T-helper 2 cell treated with Interferon-gamma antibody and Interleukin-4, amounts not matched to agents 5 μg/mL and 100 μg/mL, for 36 hours (primary cell): ENCODE measurements at places on chromosomes 2 and 18.

GRCh38 chr2:204468746-204469429, 76.4 kb upstream of the PARD3B start:
- DNase-seq: no peak

DNA sequence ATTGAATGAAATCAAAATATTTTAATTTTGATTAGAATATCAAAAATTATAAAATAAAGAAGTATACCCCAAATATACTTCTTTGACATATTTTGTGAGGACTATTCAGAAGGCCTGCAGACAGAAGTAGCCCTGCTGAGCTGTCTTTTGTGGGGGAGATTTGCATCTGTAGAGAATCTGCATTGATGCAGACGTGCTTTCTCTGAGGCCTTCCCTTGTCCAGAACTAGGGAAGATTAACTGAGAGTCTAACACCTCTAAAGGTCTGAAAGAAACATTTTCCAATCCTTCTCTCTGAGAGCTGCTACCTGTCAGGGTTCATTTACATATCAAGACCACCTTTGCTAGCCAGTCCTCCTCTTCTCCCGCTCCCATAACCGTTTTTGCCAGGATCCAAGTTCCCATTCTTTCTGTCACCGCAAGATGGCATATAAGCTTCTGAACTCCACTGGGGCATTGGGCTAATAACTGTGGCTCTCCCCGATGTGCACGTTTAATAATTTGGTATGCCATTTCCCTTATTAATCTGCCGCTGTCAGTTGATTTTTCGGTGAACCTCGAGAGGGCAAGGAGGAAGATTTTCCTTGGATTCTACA, 510.4 kb upstream of the CNTNAP5 start:
- no peak for DNase-seq

DNA sequence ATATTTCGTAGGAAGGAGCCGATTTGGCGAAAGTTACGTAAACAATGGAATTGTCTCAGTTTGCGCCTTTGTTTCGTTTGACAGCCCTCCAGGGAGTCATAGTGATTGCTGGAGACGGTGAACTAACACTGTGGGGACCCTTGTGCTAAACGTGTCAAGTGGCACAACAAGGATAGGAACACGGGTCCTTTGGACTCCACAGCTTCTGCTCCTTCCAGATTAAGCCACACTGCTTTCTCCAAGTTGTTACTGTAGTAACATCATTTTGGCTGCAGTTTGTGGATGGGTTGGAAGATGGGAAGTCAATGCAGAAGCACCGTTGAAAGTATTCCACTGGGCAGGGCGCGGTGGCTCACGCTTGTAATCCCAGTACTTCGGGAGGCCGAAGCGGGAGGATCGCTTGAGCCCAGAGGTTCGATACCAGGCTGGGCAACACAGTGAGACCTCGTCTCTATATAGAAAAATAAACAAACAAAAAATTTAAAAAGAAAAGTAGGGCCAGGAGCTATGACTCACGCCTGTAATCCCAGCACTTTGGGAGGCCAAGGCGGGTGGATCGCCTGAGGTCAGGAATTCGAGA, 636 bp upstream of the IMMT start:
- DNase-seq: no peak

DNA sequence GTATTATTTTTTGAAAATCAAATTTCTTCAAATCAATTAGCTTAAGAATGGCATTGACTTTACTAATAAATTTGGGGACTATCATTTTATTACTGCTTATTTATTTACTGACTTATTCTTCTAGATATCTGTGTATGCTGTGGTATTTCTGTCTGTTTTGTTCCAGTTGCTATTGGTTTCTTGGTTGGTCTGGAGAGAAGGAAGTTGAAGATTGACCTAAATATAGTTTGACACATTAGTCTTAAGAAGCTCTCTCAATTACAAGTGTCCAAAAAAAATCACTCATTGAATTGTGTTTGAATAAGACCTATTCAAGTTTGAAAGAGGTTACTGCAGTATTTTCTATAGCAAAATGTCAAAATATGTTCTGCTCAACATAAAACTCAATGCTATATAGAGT, 153.3 kb upstream of the KYNU start:
- DNase-seq: no peak

- DNase-seq: no peak
These were observed 1491.2 kb downstream of the LRP1B start for GRCh38 chr2:140639628-140640027.

DNA sequence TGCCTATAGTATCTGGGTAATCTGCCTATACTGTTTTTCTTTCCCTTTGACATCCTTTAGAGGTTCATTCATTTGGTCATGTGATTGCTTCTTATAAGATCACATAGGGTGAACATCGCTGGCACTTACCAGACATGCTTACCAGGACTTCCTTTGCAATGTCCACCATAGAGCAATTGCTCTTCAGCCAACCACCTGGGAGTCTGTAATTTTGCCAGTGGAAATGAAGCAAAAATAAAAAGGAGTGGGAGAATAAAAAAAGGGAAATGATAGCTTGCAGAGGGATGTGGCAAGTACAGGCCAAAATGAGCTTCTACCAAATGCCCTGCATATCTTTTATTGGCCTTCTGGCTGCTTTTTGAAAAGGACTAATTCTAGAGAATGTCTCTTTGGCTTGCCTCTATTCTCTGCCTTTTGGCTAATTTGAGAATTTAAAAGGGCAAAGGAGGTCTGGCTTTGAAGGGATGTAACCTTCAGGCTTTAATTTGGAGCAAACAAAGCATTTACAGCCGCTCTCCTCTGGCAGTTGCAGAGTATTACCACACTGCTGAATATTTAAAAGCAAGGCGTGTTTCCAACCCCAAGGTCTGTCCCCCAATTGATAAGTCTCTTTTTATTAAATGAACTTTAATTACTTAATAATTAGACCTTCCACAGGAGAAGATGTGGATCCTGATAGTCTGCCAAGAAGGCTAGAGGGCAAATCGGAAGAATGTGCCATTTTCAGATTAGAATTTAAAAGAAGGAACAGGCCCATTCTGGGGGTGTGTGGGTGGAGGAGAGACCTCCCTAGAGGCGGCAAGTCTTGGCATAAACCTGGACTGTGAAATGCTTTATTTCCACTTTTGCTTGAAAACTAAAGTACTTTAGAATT, 557.9 kb downstream of the DCC start:
- no peak for DNase-seq

DNA sequence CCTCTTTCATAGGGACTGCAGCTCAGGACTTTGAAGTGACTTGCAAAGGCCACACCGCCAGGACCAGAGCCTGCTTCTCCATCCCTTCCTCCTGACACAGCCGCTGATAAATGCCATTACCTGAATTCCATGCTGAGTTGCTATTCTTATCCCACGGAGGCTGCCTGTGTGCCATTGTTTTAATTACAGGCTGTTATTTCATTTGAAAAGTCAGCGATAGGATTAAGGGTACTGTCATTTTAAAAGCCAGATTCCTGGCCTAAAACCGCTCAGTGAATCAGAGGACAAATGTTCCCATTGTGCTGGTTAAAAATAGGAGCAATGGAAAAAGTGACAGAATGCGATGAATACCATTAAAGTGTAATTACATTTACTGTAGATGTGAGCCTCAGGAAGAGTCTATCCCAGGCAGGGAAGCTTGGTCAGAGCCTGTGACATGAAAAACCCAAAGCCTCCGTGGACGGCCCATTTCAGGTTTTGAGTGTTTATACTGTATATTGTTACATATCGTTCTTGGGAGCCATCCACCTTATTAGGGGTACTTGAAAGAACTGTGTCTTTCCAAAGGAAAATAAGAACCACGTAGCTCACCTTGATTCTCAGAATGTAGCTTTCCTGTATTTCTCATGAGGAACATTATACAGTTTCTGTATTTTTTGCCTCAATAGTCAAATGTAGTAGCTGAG, 41.3 kb downstream of the PDCL3 start:
- DNase-seq: no peak

DNA sequence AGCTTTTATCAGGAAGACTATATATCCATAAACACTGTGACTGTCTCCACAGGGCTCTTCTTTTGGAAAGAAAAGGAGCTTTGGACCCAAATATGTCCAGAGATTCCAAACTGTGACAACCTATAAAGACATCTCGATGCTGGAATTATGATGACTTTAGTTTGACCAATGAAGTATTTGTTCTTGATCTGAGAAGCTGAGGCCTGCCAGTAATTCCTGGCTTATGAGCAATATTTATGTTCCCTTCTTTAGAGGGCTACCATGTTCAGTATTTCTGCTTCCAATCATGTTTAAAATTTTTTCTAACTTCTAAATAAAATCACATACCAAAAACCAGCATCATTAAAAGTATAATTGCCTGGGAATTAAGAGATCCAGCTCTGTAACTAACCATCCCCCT, 41.1 kb downstream of the FEZ2 start:
- no peak for DNase-seq

- no peak for DNase-seq
These were observed 99.1 kb upstream of the ZNF397 start for GRCh38 chr18:35141567-35142274.

DNA sequence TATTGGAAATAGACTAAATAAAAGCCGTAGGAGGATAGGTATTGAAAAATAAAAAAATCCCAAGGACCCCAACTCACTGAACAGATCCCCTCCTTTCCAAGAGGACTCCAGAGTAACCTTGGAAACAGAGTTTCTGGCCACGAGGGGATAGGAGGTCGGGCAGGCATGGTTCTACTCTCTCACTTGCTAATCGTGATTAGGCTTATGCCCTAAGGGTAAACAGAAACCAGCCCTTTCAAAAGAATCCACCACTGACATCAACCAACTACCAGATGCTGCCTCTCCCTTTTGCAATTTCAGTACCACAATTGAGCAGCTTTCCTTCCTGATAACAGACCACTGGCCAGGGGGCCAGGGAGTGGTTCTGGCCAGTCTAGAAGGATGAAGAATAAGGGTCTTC, 477.8 kb downstream of the EIPR1 start:
- DNase-seq: no peak

DNA sequence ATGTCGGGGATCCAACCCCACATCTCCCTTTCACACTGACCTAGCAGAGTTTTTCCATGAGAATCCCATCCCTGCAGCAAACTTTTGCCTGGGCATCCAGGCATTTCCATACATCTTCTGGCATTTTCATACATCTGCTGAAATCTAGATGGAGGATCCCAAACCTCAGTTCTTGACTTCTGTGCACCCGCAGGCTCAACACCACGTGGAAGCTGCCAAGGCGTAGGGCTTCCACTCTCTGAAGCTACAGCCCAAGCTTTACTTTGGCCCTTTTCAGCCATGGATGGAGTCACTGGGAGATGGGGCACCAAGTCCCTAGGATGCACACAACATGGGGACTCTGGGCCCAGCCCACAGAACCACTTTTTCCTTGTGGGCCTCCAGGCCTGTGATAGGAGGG, 32.2 kb upstream of the TEX51 start:
- no peak for DNase-seq

- no peak for DNase-seq
These were observed 93.5 kb downstream of the FAM124B start for GRCh38 chr2:224308272-224308911.

GRCh38 chr18:63903851-63904570, 3.7 kb upstream of the SERPINB10 start:
- no peak for DNase-seq

DNA sequence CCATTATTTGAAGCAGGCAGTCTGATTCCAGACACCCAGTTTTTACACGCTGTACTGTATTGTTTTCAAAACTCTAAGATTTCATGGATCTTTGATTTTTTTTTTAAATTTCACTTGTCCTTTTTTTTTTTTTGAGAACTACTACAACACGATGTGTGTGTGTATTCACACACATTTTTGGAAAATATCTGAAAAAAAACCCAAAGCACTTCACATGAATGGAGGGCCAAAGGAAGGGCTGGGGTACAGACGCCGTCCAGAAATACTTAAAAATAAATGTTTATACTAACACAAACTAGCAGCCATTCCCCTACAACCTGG, 314 bp upstream of the SSB start:
- no peak for DNase-seq

- no peak for DNase-seq
These were observed 36.5 kb upstream of the SNED1 start for GRCh38 chr2:240961910-240962299.

- no peak for DNase-seq
These were observed 317.2 kb upstream of the FIGN start for GRCh38 chr2:164053021-164053420.

DNA sequence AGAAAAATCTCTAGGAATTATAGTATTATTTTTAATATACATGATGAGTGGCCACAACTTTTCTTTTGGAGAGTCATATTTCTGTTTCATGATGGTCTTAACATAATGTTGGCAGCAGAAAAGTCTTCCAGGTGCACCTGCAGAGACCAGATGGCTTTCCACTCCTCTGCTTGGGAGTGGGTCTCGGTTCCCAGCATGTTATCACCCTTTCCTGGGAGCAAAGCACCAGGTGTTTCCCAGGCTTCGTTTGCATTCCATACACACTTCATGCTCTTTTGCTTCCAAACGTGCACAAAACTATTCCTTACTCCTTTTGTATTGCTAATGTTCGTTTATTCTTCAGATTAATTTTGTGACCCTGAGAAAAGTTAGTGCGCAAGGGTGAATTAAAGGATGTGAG, 305.2 kb downstream of the CDH2 start:
- DNase-seq: no peak

DNA sequence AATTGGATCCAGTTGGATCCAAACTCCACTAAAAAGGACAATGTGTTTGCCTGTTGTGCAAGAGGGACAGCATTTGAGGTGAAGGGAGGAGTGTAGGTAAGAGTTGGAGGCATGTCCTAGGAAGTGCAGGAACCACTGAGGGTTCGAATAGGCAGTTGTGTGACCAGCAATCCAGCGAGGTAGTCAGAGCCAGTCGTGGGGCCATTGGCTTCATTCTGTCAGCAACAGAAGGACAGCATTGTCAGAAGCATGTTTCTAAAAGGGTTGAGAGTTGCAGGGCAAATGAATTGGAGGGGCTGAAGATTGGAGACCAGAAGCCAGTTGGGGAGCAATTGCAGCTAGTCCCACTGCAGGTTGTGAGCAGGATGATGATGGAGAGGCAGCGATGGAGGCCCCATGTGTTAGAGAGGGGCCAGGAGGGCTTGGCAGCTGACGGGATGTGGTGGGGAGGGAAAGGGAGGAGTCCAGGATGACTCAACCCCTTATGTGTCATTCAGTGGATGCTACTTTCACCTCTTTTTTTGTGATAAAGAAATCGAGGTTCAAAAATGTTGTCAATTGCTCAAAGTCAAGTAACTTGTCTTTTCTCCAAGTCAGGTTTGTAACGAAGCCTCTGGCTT, 96.7 kb upstream of the SIX3 start:
- DNase-seq: no peak

DNA sequence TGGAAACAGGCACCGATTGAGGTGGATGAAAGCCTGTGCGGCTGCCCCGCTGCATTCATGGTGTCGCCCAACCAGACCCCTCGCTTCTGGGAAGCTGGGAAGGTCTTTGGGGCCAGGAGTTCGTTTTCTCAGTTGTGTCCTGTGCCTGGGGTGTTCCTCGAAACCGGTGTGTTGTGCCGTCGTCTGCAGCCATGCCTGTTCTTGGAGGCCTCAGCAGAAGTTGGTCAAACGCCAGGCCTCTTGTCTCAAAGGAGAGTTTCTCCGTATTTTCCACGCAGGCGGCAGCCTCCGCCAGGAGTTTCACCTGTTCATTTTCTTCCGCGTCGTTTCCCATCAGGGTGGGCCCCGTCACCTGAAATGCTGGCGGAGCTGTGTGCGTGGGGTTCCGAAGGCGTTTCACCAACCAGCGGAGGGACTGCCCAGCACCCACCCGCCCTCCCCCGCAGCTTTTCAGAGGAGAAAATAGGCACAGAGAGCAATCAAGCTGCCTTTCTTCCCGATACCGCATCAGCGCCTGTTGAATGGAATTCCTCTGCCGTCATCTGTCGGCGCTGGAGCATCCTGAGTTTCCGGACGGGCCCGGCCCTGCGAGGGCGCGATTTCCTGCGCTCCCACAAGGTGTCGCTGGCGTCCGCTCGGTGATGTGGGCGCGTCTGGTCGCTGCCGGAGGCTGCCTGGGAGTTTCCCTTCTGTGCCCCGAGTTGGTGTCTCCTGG, 17.0 kb upstream of the NFATC1 start:
- peak; percentile 77 for DNase-seq

GRCh38 chr2:104861351-104862057, 7.6 kb downstream of the POU3F3 start:
- DNase-seq: no peak
